ENCODE measurements at places on chromosomes 5 and 9.

DNA sequence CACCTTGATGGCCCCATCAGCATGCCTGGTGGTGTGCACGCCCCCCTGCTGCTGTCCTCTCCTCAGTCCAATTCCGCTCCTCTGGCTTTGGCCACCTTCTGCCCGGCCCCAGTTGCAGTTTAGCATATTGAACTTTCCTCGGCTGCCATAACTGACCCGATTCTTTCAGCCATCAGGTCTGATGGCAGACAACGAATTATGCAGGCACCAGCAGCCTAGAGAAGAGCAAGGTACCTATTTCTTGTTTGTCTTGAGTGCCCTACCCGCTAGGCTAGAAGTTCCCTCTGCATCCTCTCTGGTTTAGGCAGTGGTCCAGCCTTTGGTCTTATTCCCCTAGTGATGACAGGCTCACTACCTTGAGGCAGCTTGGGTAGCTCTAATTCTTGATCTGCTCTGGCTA lies 43.0 kb upstream of the SLC25A51 start:
- DNase-seq = no peak

GRCh38 chr5:174953871-174954270 lies 229.5 kb downstream of the MSX2 start:
- DNase-seq = no peak

- DNase-seq = no peak
Observed at GRCh38 chr9:113261917-113262671, 13.3 kb downstream of the CDC26 start.

DNA sequence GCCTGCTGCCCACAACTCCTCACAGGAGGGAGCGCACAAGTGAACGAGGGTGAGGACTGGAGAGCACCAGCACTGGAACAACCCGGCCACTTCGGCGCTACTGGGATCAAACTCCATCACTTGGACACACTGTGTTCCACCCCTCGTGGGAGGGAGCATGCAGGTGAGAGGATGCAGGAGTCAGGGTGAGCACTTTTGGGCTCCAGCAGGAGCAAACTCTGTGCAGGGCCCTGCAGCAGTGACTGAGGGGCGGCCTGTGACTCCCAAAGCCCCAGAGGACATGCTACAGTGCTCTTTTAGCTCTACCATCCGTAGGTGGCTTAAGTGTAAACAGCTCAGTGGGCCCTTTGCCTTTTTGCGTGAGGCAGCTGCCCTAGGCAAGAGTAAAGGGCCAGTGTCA lies 4.4 kb upstream of the MOCS2 start:
- no peak for DNase-seq

DNA sequence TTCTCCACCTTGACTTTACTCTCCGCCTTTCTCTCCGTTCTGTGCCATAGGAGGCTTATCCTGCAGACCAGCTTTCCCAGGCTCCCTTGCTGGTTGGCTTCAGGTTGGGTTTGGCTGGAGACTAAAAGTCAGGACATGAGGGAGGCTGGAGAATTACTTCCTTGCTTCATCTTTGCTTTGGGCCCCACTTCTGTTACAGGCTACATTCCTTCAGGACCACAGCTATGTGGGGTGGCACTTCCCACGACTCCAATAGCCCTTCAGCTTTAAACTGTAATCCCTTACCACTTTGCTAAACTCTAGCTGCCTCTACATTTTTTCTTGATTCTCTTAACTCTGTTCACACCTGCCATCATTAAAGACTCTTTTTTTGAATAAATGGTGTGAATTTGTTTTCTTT lies 186.7 kb upstream of the NR4A3 start:
- DNase-seq = no peak

- no peak for DNase-seq
Observed at GRCh38 chr5:180323160-180323559, 30.0 kb downstream of the GFPT2 start.

- DNase-seq = no peak
Observed at GRCh38 chr5:14109041-14109747, 33.9 kb upstream of the TRIO start.

DNA sequence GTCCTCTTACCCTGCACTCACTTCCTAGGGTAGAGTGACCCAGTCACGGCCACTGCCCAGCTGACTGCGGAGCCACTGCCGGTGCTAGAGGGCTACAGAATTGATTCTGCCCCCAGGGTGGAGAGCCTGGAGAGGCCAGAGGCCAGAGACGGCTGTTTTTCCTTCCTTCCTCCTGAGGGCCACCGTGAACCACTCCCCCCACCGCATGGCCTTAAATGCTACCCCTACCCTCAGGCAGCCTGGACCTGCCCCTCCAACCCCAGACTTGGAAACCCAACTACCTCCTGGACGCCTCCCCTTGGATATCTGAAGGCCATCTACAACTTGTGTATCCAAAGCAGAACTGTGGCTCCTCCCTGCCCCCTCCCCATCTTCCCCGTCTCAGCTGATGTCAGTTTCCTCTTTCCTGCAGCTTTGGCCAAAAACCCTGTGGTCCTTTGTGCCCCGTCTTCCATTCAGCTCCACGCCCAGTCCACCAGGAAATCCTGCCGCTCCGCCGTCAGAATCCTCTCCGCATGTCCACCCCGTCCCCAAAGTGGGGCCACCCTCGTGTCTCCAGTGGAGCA lies 16.3 kb downstream of the SH2D3C start:
- peak; percentile 50 for DNase-seq

DNA sequence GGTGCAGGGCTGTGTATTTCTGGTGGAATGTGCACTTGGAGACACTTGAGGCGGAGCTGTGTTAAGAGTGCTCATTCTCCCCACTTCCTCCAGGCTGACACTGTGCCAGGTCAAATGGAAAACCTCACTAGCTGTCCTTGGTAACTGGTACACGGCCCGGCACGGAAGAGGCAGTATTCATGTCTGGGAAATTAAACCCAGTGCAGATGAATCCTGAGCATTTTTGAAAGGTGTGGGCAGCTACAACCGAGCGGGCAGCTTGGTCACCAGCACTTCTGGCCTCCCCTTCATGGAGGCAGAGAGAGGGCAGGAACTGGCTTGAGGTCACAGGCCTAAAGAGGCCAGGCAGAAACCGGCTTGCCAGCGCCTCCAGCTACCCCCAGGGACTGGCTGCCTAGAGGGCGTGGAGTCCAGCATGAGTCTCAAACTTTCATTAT lies 1.6 kb downstream of the CLPTM1L start:
- no peak for DNase-seq

GRCh38 chr5:144328494-144328893 lies 157.8 kb downstream of the KCTD16 start:
- no peak for DNase-seq

DNA sequence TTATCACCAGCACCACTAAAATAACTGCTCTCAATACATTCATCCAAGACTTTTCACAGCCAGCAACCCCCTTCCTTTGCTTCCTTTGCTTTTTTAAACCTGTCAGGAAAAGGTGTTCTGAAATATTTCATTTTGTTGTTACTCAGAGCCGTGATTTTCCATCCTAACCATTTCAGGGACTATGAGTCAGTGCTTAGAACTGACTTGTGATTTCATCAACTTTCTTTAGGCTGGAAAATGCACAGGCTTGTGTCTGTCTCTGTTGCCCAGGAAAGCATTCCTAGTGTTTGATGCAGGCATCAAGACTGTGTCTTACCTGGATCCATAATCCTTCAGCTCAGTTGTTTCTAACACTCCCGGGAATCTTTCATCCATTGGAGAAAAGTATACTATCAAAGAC lies 805.6 kb downstream of the BRINP1 start:
- no peak for DNase-seq

DNA sequence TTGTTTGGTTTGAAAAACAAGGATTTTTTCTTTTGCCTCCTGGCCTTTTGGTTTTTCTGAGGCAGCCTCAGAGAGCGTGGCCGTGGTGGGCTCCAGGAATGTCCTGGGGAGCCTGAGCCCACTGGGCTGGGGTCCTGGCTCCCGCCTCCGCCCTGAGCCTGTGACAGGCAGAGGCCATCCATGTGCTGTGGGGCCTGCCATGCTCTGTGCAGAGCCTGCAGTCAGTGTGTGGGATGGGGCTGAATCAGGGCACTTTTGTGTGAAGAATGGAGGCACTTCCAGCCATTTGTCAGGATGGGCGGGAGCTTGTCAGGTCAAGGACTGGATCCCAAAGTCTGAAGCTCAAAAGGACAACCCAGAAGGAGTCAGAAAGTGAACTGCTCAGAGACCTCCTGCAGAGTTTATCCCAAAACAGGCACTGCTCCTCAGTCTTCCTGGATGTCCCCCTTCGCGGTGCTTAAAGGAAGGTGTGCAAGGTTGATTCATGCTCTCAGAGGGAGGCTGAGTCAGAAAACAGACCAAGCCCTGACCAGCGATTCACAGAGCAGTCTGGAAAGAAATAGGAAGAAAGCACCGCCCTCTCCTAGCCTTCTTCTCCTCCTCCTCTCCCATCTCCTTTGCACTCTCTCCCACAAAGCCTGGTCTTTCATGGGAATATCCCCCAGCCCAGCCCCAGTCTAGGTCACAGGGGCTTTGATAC lies 53.2 kb downstream of the MVB12B start:
- no peak for DNase-seq

DNA sequence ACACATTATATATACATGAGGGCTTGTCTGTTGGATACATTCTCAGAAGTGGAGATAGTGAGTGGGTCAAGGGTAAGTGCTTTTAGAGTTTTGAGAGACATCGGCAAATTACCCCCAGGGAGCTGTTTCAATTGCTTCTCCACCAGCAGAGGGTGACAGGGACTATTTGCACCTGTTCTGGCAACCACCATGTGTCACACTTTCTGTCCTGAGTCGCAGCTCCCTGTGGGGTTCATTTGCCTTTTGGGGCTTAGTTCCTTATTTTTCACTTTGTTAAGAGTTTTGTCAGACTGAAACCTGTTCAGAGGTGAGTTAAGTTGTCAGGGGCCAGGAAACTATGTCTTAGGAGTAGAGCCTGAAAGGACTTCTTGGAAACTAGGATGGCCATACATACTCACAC lies 20.1 kb upstream of the SLC36A1 start:
- DNase-seq = no peak

DNA sequence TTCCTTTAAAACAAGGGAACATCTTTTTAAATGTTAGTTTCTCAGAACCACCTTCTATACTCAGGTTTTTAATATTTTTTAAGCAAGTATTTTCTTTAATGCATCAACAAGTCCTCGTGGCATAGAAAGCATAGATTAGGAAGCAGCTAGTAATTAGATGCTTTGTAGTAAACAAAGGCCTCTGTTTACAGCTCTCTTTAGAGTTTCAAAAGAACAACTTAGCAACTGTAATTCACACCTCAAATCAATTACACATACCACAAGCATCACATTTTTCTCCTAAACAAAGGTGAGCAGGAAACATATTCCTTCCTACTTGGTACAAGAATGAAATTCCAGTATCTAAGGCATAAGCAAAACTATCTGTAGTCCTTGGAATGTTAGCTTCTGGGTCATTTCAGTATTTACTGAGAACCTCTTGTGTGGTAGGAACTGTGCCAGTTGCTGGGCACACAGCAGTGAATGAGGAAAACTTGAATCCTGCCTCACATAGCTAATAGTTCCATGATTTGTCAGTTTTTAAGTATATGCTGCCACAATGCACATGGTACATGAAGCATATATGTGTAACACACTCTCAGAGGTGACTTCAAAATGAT lies 249.1 kb downstream of the CEMIP2 start:
- no peak for DNase-seq

- no peak for DNase-seq
Observed at GRCh38 chr9:131704988-131705387, 34.9 kb downstream of the RAPGEF1 start.

DNA sequence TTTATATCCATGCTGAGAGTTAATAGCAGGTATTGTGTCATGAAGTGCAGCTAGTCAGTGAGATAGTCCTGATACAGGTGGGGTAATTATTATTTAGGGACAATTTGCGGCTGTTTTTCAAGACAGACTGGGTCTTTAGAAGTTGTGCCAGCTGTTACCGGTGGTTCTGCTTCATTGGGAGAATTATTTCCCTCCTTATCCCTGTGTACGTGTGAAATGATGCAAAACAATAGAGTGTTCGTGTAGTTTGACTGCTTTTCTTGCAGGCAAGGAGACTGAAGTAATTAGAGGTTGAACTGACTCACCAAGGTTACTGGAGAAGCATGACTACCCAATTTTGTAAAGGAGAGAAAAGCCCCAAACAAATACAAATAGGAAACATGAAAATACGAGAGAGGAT lies 101.7 kb downstream of the ARRDC3 start:
- no peak for DNase-seq

- no peak for DNase-seq
Observed at GRCh38 chr5:37184748-37185364, 64.3 kb downstream of the CPLANE1 start.

GRCh38 chr5:168917947-168918600 lies 338.9 kb upstream of the PANK3 start:
- DNase-seq = no peak

- DNase-seq = peak; percentile 85
Observed at GRCh38 chr5:90015584-90016018, 394.0 kb downstream of the CETN3 start.

DNA sequence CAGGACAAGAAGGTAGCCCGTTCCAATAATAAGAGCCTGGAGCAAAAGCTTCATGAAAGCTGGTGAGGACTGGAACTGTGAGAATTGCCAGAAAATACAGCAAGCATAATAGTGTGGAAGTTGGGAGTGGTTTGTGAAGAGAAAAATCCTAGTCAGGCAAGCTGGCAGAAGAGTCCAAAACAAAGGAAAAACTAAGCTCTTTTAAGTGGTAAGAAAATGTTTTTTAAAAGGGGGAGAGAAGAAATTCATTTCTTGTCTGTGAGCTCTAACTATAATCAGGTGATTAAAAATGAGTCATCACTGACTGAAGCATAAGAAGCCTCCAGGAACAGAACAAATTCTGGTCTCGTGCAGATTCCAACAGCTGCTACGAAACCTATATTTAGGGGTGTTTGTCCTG lies 102.6 kb downstream of the CAAP1 start:
- no peak for DNase-seq

- no peak for DNase-seq
Observed at GRCh38 chr5:74155501-74155900, 485.0 kb downstream of the ENC1 start.

DNA sequence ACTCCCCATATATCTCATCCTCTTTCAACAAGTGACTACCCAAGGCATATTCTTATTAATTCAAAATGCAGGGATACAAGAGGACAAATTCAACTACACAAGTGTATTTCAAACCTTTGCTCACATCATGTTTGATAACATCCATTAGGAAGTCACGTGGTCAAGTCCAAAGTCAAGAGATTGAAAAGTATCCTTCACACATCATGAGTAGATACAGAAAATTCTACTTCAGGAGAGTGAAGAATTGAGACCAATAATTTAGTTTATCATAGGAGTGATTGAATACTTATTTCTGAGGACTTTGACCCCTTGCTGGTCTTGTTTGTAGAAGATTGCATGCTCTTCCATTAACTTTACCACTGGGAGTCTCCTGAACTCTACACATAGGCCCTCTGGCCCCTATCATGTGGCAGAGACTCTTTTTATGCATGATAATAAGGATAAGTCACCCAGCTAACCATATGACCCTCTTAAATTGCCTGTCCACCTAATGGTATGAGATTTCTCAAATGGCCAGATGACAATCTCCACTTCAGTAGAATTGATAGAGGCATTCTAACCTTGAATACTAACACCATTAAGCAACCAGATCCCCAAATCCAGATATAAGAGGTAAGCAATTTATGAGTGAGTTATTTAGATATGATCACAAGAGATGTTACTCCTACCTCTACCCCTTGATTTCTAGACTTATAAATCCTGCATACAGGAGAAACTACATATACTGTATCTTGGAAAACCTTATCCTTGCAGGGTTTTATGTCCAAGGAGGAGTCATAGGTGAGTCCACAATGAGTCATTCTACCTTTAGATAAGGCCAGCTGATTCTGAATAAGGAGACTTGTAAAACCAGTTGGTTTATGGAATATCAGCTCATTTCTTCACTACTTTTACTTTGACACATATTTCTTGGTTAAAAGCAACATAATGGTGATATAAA lies 26.6 kb upstream of the SLC46A2 start:
- DNase-seq = no peak
